ENCODE measurements at places on chromosomes 7 and 10.
A peak's percentile ranks its signal among the peaks of the same experiment; 100 is the strongest.

DNA sequence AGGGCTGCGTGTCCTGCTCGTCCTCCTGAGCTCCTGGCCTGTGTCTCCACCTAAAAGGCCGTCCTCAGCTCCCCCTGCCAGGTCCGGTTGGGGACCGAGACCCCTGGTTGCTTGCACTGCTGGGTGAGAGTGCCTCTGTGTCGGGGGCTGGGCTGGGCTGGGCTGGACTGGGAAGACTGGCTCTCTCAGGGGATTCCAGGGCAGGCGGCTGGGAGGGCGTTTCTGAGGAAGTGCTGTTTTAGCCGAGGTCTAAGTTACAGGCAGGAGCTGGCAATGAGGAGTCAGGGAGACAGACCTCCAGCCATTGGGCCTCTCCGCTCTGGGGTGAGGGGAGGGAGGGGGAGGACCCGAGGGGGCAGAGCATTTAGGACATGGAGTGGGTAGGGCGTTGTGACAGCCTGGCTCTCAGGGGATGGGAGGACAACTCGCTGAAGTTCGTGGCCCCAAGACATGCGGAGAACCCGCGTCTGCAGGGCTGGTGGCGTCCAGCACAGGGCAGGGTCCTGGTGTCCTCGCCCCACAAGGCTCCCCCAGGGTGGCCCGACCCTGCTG lies 20.9 kb downstream of the FOXK1 start:
- no peak for DNase-seq

- no peak for DNase-seq
Observed at GRCh38 chr10:76336213-76336963, 905.0 kb downstream of the LRMDA start.

- DNase-seq: no peak
Observed at GRCh38 chr7:25037325-25037724, 57.3 kb upstream of the OSBPL3 start.

GRCh38 chr7:117251687-117252086 lies 71.2 kb downstream of the WNT2 start:
- peak; percentile 35 for DNase-seq

GRCh38 chr10:5504146-5505072 lies 5.0 kb upstream of the CALML5 start:
- DNase-seq: no peak

DNA sequence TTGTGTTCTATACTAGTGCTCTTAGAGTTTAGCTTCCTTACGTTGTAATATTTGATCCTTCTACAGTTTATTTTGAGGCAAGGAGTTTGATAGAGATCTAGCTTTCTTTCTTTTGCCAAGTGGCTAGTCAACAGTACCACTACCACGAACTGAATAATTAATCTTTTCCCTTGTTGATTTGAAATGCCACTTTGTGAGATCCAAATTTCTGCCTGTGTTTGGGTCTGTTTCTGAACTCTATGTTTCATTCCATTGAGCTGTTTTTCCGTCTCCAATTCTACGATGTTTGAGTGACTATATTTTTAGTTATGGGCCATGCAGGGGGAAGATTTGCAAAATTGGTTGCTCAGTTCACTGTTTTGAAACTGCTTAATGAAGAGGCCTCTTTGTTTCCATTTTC lies 134.7 kb downstream of the KIAA1217 start:
- DNase-seq: no peak

DNA sequence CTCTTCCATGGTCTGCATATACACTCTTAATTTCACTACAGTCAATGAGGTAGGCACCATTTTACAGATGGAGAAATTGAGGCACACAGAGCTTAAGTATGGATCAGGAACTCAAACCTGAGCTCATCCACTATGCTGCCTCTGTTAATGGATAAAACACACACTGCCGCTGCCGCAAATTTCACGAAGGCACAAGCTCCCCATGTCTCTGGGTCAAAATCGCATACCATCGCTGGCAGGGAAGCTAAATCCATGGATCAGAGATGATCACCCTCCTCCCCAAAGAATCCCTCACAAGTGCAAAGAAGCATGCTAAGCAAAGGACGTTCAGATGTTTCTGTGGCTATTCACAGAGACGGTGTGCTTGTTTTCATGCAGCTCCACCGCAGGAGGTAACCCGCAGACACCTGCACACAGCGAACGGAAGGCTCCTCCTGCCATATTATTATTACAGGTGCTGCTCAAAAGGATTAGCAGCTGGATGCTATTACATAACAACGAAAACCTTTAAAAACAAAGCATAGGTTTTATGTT lies 109.3 kb downstream of the UBE2H start:
- no peak for DNase-seq

DNA sequence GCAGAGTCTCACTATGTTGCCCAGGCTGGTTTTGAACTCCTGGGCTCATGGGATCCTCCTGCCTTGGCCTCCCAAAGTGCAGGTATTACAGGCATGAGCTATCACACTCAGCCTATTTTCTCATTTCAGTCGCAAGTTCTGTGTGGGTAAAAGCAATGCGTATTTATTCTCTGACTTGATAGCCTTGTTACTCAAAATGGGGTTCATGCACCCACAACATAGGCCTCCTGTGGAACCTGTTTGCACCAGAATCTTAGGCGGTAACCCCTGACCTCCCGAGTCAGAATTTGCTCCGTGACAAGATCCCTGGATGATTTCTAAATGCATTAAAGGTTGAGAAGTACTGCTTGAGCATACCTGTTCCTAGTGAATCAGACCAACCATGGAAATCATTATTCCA lies 7.3 kb downstream of the IL2RA start:
- DNase-seq: no peak

DNA sequence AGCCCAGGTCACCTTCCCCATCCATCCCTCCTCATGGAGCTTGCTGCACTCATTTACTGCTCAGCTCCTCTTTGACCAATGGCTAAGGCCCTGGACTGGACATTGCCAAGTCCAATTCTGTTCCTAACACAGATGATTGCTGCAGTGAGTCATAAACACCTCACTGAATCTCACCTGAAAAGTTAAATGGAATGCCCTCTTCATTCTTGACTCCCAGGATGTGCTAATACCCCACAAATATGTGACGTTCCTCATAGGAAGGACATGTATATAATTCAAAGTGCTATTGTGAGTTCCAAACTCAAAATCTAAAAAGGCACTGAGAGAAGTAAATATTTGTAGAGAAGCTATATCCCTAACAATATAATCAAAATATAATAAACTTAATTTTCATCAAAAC lies 73.5 kb upstream of the DLX6 start:
- no peak for DNase-seq

GRCh38 chr7:39637963-39638485 lies 14.7 kb downstream of the RALA start:
- DNase-seq: no peak
